ENCODE measurements at places on chromosomes 1 and 21.

- no peak for DNase-seq
Observed at GRCh38 chr1:226829105-226829504, 41.3 kb upstream of the PSEN2 start.

DNA sequence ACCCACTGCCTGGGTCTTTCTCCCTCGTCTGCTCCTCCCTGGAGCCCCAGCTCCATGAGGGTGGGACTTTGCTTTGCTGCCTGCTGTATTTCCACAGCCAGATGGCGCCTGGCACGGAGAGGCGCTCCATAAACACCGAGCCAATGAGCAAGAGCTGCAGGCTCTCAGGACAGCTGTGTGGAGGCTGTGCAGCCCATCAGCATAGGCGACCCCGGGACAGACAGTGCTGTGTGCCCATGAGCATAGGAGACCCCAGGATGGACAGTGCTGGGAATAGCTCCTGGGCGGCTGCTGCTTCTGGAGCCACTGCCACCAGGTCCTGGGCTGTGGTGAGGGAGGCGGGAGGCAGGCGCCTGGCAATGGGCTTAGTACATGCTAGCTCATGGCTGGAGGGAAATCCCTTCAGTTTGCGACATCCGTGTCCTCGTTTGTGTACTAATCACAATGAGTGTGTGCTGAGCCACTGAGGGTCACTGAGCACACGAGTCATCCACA, 29.2 kb downstream of the CEP104 start:
- no peak for DNase-seq

DNA sequence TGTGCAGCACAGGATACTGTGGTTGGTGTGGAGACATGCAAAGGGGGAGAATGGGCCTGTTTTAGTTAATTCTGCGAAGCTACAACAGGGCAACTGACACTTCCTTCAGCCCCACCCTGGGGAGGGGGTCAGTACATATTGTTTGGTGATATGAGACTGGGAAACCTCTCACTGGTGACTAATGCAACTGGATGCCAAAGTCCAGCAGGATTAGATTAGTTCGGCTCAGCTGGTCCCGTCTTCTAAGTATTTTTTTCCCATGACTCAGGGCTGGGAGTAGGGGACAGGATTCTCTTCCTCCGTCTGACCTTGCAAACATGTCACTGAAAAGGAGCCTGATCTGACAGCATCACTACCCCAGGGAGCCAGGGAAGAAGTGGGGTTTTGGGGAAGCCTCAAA, 43.0 kb downstream of the PLXNA2 start:
- no peak for DNase-seq

DNA sequence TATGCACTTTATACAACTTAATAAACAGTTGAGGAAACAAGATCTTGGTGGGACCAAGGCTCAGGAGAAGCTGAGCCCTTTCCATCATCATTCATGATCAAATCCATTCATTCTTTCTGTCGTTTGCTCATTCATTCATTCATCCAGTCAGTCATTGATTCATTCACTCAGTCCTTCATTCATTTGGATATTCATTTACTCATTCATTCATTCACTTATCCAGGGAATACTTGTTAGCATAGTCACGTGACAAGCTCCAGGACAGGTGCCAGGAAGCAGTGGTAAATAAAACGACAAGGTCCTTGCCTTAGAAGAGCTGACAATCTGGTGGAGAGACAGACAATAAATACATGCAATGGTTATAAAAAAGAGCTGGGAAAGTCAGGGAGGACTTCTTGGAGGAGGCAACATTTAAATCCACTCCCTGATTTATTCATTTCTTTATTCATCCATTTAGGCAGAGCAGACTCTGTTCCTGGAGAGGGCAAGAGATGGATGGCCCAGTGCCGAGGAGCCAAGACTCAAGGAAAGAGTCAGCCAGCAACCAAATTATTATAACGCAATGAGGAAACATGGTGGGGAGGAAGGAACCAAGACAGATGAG, 74.1 kb upstream of the CASZ1 start:
- no peak for DNase-seq

DNA sequence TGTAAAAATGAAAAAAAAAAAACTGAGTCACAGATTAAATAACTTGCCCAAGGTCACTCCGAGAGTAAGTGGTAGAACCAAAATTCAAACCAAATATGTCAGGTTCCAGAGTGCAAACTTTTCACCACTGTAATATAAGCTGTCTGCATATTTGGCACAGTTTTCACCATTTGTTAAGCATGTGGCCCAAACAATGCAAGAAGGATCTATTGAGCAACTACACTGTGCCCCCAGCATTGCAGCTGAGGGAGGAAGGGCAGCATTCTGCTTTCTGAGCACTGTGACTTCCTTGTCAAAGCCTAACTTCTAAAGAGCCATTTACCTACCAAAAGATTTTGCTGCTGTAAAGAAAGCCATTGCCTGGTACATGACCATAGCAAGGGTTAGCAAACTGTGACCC, 133.4 kb downstream of the SYT2 start:
- no peak for DNase-seq

Data from COR-L47 (cell line).